ENCODE measurements at places on chromosomes 1 and 21.

DNA sequence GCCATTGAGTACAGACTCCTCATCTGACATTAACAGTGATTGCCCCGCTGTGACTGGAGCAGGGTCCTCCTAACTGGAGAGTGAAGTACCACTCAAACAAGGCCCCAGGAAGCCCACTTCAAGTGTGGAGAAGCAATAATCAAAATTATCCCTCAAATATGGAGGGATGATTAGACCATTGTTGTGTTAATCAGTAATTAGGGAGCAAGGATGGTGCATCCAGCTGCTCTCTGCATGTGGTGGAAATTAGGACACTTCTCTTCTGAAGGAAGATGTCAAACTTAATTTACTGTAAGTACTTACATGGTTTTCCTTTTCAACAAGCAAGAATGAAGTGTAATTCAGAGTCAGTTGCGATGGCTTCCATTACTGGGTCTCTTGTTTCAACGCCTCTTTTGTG lies 3.4 kb upstream of the ZP4 start:
- DNase-seq = no peak

- no peak for DNase-seq
Measured at GRCh38 chr1:63122079-63122478, 200.3 kb upstream of the FOXD3 start.

- no peak for DNase-seq
Measured at GRCh38 chr1:173314656-173315055, 107.5 kb upstream of the TNFSF4 start.

DNA sequence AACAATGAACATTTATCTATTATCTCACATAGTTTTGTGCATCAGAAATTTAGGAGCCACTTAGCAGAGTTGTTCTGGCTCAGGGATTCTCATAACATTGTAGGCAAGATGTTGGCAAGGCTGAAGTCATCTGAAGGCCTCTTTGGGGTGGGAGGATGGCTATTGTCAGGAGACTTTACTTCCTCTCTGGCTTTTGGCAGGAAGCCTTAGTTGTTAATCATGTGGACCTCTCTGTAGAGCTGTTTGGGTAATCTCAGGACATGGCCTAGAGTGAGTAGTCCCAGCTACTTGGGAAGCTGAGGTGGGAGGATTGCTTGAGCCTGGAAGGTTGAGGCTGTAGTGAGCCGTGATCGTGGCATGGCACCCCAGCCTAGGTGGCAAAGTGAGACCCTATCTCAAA lies 40.2 kb downstream of the RASAL2 start:
- no peak for DNase-seq

DNA sequence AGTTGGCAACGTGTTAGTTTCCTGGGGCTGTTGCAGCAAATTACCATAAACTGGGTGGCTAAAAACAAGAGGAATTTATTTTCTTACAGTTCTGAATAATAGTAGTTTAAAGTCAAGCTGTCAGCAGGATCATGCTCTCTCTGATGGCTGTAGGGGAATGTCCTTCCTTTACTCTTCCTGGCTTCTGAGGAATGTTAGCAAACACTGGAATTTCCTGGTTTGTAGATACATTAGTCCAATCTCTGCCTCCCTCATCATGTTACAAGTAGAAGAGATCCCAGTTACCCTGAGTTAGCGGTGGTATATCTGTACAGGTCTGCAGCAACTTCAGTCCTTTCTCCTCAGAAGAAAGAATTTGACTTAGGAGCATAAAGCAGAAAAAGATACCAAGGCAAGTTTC lies 2249.1 kb downstream of the NCAM2 start:
- no peak for DNase-seq

- DNase-seq = no peak
Measured at GRCh38 chr1:170213596-170213995, 67.8 kb downstream of the NTMT2 start.

DNA sequence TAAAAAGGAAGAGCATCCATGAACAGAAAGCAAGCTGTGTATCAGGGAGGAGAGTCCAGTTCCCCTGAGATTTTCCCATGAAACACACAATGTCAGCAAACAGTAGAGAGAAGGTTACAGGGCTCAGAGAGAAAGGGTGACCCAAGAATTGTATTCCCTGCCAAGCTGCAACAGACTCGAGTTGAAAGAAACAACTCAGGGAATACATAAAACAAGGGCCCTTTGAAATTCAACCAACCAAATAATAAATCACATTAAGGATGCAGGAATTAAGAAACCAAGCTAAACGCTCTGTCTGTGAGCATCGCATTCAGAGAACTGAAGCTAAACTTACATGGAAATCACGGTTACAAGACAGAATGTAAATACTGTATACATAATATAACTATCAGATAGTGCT lies 20.2 kb downstream of the S100A16 start:
- DNase-seq = no peak

DNA sequence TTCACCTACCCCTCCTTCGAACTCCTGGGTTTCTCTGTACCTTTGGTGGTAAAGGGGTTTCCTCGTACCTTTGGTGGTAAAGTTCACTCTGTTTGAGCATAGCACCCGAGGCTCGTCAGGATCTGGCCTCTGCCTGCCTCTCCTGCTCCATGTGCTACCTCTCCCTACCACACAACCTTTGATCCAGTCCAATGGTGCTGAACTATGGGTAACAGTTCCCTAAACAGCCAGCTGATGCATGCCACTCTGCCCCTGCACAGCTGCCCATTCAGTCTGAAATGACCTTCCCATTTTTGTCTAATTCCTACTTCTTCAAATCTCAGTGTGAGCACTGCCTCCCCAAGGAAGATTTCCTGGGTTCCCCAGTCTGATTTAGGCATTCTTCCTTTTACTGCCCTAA lies 14.0 kb downstream of the OVAAL start:
- DNase-seq = no peak

- no peak for DNase-seq
Measured at GRCh38 chr1:100767176-100767890, 47.8 kb downstream of the VCAM1 start.

DNA sequence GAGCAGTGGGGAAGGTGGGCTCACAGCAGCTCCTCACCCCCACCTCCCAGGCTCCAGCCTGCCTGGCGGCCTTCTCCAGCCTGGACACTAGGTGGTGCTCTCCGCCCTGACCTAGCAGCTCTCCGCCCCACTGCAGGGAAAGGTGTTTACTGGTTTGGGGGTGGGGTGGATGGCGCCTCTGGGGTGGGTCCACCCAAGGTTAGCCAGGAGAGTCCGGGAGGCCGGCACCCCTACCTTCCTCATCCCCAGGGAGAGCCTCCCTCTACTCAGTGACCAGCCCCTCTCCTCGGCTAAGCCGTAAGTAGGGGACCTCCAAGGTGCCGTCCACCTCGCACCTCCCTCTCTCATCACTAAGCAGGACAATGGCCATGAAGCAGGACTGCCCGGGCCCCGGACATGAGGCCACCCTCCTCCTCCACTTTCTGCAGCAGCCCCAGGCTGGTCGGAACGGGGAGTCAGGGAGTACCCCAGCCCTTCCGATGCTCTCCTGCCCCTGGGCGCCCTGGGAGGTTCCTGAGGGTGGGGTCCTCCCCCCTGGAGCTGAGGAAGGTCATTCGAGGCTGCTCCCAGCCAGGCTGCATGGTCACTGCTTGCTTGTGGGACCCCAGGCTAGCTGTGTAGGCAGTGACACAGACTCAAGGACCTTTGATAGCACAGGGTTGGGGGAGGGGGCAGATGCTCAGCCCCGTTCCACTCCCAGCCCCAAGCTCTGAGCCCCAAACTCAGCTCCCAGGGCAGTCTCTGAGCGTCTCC lies 101.4 kb upstream of the VAMP3 start:
- no peak for DNase-seq

- no peak for DNase-seq
Measured at GRCh38 chr1:245353411-245353810, 198.6 kb downstream of the KIF26B start.

- DNase-seq = no peak
Measured at GRCh38 chr1:115006191-115006590, 23.4 kb upstream of the TSHB start.

DNA sequence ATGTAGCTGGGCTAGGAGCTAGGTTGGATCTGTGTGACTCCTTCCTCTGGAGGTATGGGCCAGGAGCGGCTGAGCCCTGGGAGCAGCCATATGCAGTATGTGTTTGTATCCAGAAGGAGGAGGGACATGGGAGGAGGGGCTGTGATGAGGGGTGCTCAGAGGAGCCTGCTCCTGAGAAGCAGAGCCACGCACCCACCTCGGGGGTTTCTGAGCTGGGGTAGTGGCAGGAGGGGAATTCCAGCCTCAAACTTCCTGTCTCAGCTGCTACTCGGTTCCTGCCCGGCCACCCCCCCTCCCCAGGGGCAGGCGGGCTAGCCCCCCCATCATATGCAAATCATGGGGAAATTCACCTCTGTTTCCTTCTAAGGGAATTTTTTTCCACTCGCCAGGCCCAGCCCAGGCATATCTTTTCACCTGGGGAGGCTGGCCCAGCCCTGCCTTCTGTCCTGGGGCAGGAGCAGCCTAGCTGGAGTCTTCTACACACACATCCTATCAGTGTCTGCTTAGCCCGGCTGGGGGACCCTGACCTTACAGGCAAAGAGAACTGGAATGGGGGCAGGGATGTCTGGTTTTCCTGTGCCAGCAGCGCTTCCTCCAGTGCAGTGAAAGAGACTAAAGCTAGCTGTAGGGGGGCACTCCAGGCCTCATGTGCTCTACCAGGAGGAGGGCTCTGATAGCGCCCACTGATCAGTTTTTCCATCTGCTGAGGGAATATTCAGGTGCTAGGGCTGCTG lies 3.0 kb downstream of the ZC3H12A start:
- DNase-seq = peak; percentile 71

GRCh38 chr1:161727256-161727924 lies 6.0 kb downstream of the FCRLB start:
- DNase-seq = no peak

Measured in activated gamma-delta T cell (primary cell).